ENCODE measurements at places on chromosomes 11 and 22. TPM values are rescaled to one million over a fixed set of nuclear protein-coding genes. Genes with fewer than 3 reads are reported as not detected.
A peak's percentile ranks its signal among the peaks of the same experiment; 100 is the strongest.

DNA sequence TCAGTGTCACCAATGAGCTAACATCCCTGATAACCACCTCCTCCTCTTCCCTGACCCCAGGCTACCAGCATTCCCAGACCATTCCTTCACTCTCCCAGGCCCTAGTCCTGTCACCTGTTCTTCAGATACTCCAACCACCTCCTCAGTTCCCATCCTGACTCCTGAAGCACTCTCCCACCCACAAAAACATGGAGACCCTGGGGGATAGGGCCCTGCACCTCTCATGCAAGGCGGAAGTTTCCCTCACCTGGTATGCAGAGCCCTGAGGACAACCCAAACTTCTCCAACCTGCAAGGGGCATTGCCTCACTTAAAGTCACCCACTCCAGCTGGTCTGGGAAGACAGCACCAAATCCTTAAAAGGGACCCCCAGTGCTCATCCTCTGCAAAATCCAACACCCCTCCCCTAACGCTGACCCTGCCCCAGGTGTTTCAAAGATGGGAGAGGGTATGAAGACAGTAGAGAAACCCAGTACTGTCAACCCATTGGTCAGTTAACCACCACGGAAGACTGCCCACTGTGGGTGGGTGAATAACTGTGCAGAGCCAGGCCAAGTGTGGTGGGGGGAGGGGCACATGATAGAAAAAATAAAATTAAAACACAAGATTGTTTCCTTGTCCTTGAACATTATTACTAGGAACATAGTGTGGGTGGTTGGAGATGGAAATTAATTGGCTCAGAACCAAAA lies 1.4 kb downstream of the TNKS1BP1 start:
- peaks cover 17% of the 10 kb centered on the region for H3K4me1 ChIP-seq
- H3K36me3 ChIP-seq, result no peaks in the 10 kb centered on the region
- no peak for DNase-seq
- peak overlapping the region; percentile 92 for H3K4me3 ChIP-seq
- H3K27me3 ChIP-seq, result no peaks in the 10 kb centered on the region

- H3K27me3 ChIP-seq, result no peaks in the 10 kb centered on the region
- peaks cover 6% of the 10 kb centered on the region for H3K36me3 ChIP-seq
- no peak for DNase-seq
- no peaks in the 10 kb centered on the region for H3K4me1 ChIP-seq
- H3K27ac ChIP-seq, result no peak overlapping the region
These were observed 37.1 kb downstream of the TAF1D start for GRCh38 chr11:93704237-93704636.

GRCh38 chr11:9362393-9362863 lies 22.0 kb upstream of the IPO7 start:
- DNase-seq, result no peak
- peak overlapping the region; percentile 98 for H3K27ac ChIP-seq
- no peaks in the 10 kb centered on the region for H3K36me3 ChIP-seq
- H3K4me3 ChIP-seq, result no peak overlapping the region
- H3K27me3 ChIP-seq, result no peaks in the 10 kb centered on the region

DNA sequence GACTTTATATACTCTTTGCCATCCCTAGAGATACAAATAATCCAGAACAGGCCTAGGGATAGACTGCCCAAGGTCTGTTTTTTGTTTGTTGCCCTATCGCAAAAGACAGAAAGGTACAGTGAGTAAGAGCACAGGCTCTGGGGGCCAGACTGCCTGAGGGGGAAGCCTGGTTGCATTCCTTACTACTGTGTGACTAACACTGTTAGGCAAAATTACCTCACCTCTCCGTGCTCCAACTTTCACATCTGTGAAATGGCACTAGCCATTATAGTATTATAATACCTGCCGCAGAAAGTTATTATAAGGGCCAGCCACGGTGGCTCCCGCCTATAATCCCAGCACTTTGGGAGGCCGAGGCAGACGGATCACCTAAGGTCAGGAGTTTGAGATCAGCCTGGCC lies 14.5 kb downstream of the SLC35F2 start:
- DNase-seq, result no peak
- no peak overlapping the region for H3K4me3 ChIP-seq
- H3K4me1 ChIP-seq, result peaks cover 10% of the 10 kb centered on the region
- no peaks in the 10 kb centered on the region for H3K27me3 ChIP-seq

- peak; percentile 45 for DNase-seq
- H3K27ac ChIP-seq, result peak overlapping the region; percentile 96
- H3K27me3 ChIP-seq, result no peaks in the 10 kb centered on the region
- H3K36me3 ChIP-seq, result no peaks in the 10 kb centered on the region
- H3K4me1 ChIP-seq, result peaks cover 3% of the 10 kb centered on the region
These were observed 1.3 kb downstream of the GNG3 start for GRCh38 chr11:62708793-62709192.

DNA sequence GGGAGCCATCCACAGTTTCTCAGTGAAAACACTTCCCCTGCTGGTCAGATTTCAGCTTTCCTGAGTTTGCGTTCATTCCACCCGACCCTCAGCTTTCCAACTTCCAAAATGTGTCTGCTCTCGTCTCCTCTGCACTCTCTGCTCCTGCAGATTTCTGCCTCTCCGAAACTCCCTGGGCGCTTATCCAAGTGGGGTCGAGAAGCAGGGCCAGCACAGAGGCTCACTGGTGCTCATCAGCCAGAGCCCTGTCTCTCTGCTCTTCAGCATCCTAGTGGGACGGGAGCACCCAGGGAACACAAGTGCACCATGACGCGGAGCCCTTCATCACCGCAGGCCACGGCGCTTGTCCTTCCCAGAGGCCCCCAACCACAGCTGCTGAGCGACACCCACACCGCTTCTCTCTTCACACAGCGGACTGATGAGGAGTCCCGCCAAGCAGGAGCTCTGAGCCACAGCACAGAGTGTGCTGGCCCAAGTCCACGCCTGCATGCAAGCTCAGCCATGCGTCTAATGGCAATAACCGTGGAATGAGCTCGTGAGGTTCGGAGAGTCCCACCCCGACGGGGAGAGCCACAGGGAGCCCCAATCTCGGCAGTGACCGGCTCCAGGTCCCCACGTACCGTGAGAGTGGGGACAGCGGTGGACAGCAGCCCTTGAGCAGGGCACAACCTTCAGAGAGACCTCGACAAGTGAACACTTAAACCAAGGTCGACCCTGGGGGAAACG lies 27.9 kb upstream of the MOB2 start:
- H3K27me3 ChIP-seq, result no peaks in the 10 kb centered on the region
- peak overlapping the region; percentile 25 for H3K27ac ChIP-seq
- no peaks in the 10 kb centered on the region for H3K36me3 ChIP-seq
- H3K4me3 ChIP-seq, result no peak overlapping the region
- H3K4me1 ChIP-seq, result peaks cover 8% of the 10 kb centered on the region

- no peaks in the 10 kb centered on the region for H3K27me3 ChIP-seq
- no peak for DNase-seq
- no peaks in the 10 kb centered on the region for H3K36me3 ChIP-seq
- H3K4me1 ChIP-seq, result no peaks in the 10 kb centered on the region
These were observed 31.2 kb upstream of the ETS1 start for GRCh38 chr11:128618603-128619002.

- H3K36me3 ChIP-seq, result no peaks in the 10 kb centered on the region
- H3K27me3 ChIP-seq, result no peaks in the 10 kb centered on the region
- DNase-seq, result no peak
- H3K4me1 ChIP-seq, result peaks cover 44% of the 10 kb centered on the region
- H3K4me3 ChIP-seq, result no peak overlapping the region
These were observed 9.2 kb upstream of the TSKU start for GRCh38 chr11:76773921-76774361.

GRCh38 chr11:43845816-43846215 lies 34.8 kb upstream of the ALKBH3 start:
- H3K27me3 ChIP-seq, result no peaks in the 10 kb centered on the region
- H3K4me3 ChIP-seq, result no peak overlapping the region
- H3K27ac ChIP-seq, result no peak overlapping the region
- no peaks in the 10 kb centered on the region for H3K36me3 ChIP-seq

DNA sequence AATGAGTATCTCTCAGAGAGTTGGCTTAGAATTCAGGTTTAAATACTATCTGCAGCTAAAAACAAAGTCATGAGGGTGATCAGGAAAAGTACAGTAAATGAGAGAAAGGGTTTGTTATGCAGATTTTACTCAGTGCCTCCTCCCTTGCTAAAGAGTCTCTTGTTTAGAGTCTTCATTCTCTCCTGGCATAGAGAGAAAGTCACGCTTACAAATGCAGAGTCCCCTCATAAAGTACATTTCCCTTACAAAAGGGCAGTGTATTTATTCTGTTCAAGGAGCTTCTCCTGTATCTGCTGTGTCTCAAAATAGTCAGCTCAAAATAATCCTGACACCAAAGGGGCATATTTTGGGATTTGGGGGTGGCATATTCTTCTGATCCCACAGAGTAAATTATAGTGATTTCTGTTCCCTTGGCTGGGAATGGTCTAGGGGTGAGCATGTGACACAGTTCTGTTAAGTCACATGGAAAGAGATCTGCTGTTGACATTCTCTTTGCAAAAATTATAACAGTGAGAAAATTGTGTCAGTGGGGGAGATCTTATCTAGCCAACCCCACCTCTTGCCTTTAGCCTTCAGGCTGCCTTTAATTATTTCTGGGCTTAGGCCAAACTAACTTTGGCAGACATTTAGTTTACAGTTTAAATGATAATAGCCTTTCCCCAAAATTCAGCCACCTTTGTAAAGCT lies 102.9 kb downstream of the MTNR1B start:
- no peak overlapping the region for H3K4me3 ChIP-seq
- no peaks in the 10 kb centered on the region for H3K4me1 ChIP-seq
- H3K27ac ChIP-seq, result no peak overlapping the region
- no peaks in the 10 kb centered on the region for H3K36me3 ChIP-seq

The RAB36 gene
- total RNA-seq, result 2.9 TPM

DNA sequence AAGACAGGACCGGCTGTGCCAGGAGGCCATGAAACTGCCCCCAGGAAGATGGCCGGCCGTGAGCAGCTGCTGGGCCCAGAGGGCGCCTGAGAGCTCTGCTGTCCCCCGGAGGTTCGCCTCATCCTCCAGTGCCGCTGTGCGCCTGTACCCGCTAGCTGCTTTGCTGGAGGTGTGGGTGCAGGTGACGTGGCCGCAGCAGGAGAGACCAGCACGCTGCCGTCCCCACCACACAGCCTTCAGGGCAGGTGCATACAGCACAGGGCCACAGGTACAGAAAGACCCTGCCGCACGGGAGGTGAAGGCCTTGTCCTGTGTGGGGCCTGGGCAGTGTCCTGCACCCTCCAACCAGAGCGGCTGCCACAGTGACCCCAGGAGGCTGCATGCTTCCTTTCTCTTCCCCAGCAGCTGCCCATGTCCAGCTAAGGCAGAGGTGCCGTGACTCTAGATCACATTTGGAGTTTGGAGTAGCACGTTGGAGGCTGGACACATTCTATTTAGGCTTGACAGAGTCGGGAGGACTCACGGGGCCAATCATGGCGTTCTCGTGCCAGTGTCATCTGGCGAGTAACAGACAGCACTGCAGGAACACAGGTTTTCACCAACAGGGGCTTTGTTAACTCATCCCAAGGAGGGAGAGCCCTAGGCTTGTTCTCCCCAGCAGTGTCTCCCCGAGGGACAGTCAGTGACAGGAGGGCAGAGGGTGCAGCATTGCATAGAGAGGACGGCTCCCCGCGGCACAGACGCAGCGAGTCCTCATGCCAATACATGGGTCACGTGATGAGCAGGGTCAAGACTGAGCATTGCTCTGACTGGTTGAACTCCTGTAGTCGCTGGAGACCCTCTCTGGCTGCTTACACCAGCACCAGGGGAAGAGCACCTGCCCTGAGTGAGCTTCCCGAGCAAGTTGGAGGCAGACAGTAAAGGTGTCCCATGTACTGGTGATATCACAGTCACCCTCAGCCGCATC lies 18.7 kb upstream of the PANX2 start:
- no peak overlapping the region for H3K27ac ChIP-seq
- no peak for DNase-seq
- H3K4me3 ChIP-seq, result no peak overlapping the region

DNA sequence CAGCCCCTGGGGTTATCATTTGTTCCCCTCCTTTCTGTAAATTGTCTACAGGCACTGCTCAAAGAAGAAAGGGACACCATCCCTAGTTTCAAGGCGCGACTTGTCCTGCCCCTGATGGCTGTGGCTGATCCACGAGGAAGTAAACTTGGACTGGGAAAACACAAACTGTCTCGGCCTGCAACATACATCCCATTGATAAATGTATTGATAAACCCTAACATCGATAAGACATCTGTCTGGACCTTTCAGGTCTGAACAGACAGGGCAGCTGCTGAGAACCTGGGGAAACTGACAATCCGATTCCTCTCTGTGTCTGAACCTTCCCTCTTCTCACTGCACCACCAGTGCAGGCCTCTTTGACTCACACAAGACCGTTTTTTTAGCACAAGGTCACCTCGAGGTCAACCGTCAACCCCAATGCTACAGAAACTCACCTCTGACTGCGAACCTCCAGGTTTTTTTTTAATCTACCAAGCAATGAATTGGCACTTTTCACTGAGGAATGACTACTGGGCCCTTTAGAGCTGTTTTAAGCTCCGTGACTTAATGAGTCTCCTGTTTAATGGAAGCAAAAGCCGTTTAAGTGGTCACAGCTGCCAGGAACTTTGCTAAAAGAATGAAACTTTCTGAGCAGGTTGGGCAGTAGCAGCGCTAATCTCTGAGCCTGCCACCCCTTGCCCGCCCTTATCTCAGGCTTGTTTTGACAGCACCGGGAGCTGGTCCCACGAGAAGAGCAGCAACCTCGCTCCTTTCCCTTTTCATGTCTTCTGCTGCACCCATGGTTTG lies 203.8 kb upstream of the TMEM45B start:
- peaks cover 14% of the 10 kb centered on the region for H3K4me1 ChIP-seq
- DNase-seq, result no peak
- peak overlapping the region; percentile 19 for H3K4me3 ChIP-seq
- H3K27ac ChIP-seq, result peak overlapping the region; percentile 73

The TMEM191C gene
- not detected for total RNA-seq

DNA sequence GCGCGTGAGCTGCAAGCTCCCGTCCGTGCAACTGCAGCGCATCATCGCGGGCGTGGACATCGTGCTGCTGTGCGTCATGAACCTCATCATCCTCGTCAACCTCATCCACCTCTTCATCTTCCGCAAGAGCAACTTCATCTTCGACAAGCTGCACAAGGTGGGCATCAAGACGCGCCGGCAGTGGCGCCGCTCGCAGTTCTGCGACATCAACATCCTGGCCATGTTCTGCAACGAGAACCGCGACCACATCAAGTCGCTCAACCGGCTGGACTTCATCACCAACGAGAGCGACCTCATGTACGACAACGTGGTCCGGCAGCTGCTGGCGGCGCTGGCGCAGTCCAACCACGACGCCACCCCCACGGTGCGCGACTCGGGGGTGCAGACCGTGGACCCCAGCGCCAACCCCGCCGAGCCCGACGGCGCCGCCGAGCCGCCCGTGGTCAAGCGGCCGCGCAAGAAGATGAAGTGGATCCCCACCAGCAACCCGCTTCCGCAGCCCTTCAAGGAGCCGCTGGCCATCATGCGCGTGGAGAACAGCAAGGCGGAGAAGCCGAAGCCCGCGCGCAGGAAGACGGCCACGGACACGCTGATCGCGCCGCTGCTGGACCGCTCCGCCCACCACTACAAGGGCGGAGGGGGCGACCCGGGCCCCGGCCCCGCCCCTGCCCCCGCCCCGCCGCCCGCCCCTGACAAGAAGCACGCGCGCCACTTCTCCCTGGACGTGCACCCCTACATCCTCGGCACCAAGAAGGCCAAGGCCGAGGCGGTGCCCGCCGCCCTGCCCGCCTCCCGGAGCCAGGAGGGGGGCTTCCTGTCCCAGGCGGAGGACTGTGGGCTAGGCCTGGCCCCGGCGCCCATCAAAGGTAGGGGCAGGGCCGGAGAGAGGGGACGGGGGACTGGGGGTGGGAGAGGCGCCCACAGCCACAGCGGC lies 7.3 kb downstream of the PANX2 start:
- H3K4me3 ChIP-seq, result no peak overlapping the region
- H3K27ac ChIP-seq, result no peak overlapping the region
- no peaks in the 10 kb centered on the region for H3K36me3 ChIP-seq
- no peaks in the 10 kb centered on the region for H3K27me3 ChIP-seq

The VSIG10L2 gene
- 4.1 TPM for total RNA-seq
